ENCODE measurements at places on chromosomes 5 and 9. TPM values are rescaled to one million over a fixed set of nuclear protein-coding genes. Genes with fewer than 3 reads are reported as not detected.

MYMK gene
- total RNA-seq: not detected

OR13D1 gene
- not detected for total RNA-seq

QRFP gene
- not detected for total RNA-seq

FLT4 gene
- not detected for total RNA-seq

IL3 gene
- total RNA-seq: not detected

SLC45A2 gene
- not detected for total RNA-seq

PPP1R26 gene
- total RNA-seq: 19.5 TPM

GZMA gene
- total RNA-seq: not detected

TAF1L gene
- not detected for total RNA-seq

SPINK7 gene
- total RNA-seq: not detected

ARHGEF37 gene
- total RNA-seq: 8.9 TPM

LPCAT1 gene
- total RNA-seq: 39.9 TPM

CDH12 gene
- not detected for total RNA-seq
